ENCODE measurements at places on chromosomes 1 and 21.

DNA sequence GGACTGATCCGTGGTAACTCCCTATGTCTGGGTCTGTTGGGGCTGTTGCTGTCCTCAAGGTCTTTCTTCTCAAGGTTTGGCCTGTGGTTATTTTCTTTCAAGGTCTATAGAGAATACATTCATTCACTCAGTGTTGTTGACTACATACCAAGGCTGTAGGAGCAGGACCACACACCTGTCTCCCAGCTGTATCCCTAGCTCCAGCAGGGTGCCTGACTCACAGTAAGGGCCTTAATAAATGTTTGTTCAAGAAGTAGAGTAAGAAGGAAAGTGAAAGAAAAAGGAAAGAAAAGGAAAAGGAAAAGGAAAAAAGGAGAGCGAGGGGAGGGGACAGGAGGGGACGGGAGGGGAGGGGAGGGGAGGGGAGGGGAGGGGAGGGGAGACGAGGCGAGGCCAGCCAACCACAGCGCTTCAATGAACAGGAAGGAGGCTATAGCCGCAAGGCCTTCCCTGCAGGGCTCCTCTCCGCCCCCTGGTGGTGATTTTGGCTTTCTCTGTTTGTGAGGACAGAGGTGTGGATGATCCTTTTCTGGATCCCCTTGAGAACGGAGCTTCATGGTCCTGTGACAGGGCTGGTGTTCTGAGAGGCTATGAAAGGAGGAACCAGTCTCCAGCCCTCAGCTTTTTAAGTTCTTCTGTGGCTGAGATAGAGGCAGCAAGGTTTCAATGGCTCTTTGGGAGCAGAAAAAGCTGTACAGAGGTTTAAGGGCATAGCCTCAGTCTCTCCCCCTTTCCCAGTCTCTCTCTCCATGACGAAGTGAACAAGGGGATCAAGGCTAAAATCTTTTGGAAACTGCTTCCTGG, 30.6 kb upstream of the LCE5A start:
- no peak for DNase-seq

DNA sequence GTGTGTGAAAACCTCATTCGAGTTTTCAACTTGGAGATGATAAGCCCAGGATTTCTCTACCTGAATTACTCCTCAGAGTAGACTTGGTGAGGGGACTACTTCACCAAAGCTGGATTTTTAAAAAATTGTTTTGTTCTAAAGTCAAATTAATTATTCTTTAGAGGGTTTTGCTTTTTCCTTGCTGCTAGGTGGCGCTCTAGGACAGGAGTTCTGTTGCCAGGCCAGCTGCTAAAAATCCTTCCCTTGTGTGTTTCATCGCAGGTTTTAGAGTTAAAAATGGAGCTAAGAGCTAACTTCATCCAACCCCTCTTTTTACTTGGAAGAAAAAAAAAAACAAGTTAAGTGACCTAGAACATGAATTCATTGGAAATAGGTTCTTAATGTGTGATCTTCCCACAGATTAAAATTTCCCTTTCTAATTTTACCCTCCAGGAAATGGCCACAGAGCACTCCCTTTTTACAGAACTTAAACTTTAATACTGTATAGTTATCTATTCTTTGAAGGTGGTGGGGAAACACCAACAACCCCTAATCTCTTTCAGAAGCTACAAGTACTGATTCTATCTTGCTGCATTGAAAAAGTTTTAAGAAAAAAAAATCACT, 36.7 kb upstream of the FAM163A start:
- DNase-seq = no peak

DNA sequence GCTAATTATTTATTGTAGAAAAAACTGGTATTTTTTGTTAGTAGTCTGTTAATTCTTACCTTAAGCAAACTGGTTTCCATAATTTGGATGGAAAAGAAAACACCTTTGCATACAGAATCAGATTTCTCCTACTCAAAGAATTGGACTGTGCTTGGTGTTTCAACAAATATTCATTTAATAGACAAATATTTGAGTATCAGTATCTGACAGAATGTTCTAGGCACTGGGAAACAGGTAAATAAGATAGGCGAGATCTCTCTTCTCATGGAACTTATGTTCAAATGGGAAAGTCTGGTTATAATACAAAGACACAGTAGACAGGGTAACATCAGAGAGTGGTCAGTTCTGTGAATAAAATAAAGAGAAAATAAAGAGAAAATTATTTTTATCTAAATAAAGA, 119.9 kb downstream of the NOS1AP start:
- DNase-seq = no peak

GRCh38 chr1:39675220-39675619, 3.3 kb upstream of the NT5C1A start:
- DNase-seq = no peak

GRCh38 chr1:205380882-205381281, 24.2 kb upstream of the KLHDC8A start:
- no peak for DNase-seq

DNA sequence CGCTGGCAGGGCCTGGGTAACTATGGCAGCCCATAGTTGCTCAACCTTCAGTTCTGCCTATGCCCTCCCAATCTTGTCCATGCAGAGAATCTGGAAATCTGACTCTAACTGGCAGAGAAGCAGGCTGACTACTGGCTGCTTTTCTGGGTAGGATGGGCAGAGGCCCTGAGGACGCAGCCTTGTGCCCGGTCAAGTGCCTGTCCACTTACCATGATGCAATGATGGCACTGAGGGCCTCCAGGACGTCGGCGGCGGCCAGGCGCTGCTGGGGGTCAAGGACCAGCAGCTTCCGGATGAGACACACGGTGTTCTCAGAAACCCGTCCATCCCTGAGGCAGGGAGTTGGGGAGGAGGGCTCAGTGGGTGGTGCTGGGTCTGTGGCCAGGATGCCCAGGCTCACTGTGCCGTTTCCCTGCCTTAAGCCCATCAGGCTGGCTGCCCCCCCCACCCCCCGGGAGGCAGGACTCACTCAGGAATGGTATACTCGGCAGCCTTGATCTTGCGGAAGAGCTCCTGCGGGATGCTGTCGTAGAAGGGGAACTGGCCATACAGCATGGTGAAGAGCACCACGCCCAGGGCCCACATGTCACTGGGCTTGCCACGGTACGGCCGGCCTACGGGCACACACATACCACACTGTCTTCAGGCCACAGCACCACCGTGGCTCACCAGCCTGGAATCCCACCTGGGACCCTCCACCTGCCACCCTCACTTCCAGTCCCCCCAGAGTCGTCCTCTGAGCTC, 20.4 kb upstream of the EVA1B start:
- DNase-seq = no peak

DNA sequence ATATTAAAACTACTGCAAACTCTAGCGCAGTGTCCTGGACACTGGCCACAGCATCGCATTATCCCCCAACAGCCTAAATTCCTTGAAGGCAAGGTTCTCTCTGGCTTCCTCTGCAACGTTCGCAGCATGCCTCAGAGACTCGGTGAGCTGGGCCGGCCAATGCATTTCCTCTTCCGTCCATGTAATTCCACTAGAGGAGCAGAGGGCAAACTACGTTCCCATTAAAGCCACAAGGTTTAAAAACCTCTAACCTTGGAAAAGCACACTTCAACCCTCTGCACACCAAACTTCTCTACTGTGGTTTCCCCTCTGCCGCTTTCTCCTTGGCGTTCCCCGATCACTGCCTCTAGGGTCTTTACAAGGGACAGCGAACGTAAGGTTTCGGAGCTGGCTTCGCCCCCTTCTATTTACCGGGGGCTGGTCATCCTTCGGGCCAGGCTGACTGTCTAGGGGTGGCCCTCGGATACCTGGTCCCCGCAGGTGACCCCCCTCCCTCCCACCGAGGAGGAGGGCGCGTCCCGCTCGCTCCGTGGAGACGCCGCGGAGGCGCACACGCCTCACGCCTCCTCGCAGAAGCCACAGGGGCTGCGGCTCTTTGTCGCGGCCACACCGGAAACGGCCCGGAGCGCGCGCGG, 456 bp upstream of the SMYD2 start:
- no peak for DNase-seq

DNA sequence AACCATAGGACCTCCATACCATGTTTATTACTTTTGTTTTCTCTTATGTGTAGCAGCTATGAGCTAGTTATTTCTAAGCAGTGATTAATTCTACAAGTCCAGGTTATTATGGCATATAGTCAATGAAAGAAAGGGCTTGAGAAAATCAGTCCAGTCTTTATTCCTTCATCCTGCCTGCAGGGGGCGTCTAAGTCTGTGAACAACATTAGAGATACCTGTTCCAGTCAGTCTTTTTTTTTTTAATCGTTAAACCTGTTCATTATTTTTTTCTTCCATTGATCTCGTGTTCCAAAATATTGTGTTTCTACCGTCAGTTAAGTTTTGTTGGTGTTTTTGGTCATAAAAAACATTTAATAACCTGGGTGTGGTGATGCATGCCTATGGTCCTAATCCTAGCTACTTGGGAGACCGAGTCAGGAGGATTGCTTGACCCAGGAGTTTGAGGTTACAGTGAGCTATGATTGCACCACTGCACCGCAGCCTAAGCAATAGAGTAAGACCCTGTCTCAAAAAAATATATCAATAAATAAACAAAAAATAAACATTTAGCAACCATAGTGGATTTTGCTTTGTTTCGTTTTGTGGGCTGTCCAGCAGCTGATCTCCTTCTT, 29.4 kb upstream of the CD2 start:
- DNase-seq = no peak

DNA sequence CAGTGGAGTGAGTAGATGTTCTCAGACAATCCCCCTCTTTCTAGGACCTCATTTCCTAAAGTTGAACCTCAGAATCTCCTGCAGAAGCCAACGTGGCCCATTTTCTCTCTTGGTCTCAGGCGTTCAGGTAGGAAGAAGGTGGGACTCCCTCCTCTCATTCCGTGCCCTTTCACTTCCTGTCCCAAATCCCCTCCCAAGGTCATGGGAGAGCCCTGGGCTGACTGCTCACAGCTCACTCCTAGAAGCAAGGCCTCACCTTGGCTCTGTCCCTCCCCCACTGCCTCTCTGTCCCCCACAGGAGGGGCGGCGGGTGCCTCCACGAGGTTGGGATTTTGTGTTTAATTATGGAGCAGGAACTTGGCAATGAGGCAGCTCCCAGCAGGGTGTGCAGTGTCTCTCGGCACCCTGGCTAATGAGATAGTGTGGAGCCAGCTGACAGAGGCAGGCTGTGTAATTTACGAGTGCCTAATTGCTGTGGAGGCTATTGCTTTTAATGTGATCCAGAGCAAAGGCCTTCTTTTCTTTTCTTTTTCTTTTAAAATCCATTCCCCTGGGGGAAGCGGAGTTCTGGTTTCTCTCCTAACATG, 9.1 kb upstream of the CDK18 start:
- no peak for DNase-seq

- DNase-seq = no peak
Observed at GRCh38 chr1:154992721-154993571, 440 bp upstream of the LENEP start.

DNA sequence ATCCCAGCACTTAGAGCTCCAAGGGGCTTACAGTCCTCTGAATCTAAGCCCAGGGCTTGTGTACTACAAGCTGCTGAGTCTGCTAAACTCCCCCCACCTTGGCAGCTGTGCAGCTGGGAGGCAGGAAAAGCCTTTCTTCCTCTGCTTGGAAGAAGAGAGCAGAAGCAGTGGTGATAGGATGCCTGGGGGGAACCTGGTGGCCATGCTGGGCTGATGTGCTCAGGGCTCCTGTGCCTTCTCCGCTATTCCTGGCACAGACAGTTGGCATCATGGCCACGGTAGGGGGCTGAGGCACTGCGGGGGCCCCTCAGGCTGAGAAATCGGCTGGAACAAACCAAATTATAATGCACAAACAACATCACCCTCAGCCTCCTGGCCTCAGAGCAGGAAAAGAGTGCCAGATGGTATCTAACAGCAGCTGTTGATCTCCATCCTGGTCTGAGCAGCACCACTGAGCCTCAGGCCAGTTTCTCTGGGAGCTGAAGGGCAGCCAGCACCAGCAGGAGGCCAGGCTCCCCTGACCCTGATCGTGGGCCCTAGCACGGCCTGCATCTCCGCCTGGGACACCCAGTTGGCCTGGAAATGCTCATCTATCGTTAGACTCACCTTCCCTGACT, 35.8 kb downstream of the ECE1 start:
- DNase-seq = peak; percentile 67

DNA sequence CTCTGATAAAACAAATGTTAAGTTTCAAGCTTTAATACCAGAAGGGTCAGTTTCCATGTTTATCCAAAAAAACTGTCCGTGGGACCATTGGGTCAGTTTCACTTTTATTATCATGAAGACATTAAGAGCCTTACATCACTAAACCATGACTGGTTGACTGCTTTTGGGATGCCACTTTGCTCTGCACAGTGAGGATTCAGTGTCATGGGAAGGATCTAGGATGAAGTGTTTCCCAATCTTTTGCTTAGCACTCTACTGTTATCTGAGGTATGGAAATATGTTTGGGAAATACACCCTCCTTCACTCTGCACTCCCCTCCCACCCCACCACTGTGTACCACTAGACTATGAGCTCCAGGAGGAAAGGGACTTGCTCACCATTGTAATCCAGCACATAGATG, 16.3 kb downstream of the RPS6KC1 start:
- no peak for DNase-seq

GRCh38 chr1:38006008-38006828, 904 bp upstream of the FHL3 start:
- no peak for DNase-seq

DNA sequence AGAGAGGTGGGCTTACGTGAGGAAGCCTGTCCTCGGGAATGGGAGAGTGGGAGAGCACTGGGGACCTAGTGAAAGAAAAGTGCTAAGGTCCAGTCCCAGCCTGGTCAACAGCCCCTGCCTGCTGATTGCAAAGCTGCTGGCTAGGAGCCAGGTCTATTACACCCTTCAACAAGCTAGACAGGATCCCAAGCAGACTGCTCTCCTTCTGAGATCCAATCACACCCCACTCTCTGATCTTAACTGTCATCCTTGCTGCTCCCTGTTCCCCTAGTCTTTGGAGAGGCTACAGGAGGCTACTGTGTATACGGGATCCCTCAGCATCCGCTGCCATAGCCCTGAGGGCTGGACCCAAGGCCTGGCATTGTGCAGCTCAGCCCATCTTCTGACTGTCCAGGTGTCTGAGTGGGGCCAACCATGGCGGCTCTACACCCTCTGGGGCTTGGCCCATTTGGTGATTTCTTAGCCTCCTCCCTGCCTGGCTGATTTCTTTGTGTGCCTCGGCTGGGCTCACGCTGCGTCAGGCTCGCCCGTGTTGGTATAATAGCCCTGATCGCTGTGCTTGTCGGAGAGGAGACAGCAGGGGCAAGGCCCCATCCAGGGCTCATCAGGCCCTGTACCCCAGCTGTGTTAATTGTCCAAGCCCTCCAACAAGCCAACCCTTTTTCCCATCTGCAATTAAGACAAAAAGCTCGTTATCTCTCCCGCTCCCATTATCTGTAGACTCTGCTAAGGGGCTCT, 43.9 kb downstream of the NAV1 start:
- DNase-seq = peak; percentile 38

- DNase-seq = no peak
Observed at GRCh38 chr21:42702720-42703119, 49.3 kb downstream of the PDE9A start.

- DNase-seq = no peak
Observed at GRCh38 chr1:193313354-193314140, 127.1 kb upstream of the B3GALT2 start.
